ENCODE measurements at places on chromosomes 7 and 10.
A peak's percentile ranks its signal among the peaks of the same experiment; 100 is the strongest.

DNA sequence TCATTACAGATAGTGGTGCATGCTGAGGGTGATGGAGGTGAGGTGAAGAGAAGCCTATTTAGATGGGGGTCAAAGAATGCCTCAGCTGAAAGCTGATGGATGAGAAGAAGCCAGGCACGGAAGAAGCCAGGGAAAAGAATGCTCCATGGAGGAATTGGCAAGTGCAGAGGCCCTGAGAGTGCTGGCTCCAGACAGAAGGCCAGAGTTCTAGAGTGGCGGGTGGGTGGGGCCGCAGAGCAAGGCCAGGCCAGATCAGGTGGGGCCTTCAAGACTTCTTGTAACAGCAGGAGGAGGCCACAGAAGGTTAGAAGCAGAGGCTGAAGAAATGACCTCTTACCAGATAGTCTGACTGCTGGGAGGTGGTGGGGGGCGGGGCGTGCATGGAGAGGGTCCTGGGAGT is 7.3 kb downstream of the EEPD1 start:
- H3K4me1 ChIP-seq: peaks cover 48% of the 10 kb centered on the region
- H3K27ac ChIP-seq: no peak overlapping the region
- DNase-seq: no peak
- no peaks in the 10 kb centered on the region for H3K27me3 ChIP-seq
- no peak overlapping the region for H3K4me3 ChIP-seq

DNA sequence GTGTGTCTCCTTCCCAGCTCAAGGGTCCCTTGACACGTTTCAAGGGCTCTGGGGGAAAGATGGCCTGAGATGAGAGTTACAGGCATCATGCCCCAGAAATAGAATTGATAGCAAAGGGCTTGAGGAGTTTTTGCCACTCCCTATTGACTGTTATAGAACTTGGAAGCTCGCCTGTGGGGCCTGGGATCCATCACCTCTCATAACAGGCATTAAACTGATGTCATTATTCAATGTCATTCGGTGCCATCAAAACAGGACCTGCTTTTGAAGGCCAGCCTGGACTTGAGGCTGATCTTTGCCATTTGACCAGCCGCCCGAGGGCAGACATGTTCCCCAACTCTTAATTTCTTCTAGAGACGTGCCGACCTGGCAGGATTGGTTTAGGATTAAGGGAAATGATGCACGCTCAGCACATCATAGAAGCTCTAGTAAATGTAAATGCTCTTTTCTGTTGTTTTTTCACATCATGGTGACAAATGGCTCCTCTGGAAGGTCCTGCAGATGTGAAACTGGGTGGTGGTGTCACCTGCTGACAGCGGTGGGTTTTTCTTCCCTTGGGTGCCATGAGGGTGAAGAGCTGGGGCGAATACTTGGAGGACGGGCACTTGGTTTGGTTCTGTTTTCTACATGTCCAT is 16.7 kb upstream of the KLF6 start:
- H3K4me1 ChIP-seq: peaks cover 46% of the 10 kb centered on the region
- peak overlapping the region; percentile 76 for H3K27ac ChIP-seq
- no peaks in the 10 kb centered on the region for H3K27me3 ChIP-seq
- no peaks in the 10 kb centered on the region for H3K36me3 ChIP-seq

DNA sequence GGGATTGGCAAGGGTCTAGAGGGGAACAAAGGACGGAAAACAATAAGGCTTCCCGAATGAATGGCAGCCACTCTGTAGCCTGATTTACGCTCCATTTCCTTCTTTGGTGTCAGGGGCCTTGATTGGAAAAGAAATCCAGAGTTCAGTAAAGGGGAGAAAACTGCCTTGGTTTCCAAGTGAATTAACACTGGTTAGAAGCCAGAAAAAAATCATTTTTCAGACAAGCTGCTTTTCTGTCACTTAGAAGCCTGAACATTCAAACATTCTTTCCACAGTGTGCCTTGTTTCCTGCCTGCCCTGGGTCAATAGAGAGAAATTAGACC is 283 bp upstream of the TRDMT1 start:
- H3K4me3 ChIP-seq: peak overlapping the region; percentile 91
- DNase-seq: no peak
- peaks cover 32% of the 10 kb centered on the region for H3K4me1 ChIP-seq
- H3K27ac ChIP-seq: peak overlapping the region; percentile 81

GRCh38 chr7:11376529-11376928 is 402.9 kb downstream of the PHF14 start:
- H3K27ac ChIP-seq: no peak overlapping the region
- H3K36me3 ChIP-seq: no peaks in the 10 kb centered on the region
- no peak for DNase-seq
- H3K4me1 ChIP-seq: no peaks in the 10 kb centered on the region
- no peaks in the 10 kb centered on the region for H3K27me3 ChIP-seq
- H3K4me3 ChIP-seq: no peak overlapping the region

GRCh38 chr7:28955356-28955717 is 2.8 kb downstream of the TRIL start:
- peaks cover 60% of the 10 kb centered on the region for H3K27me3 ChIP-seq
- H3K36me3 ChIP-seq: no peaks in the 10 kb centered on the region
- H3K4me3 ChIP-seq: peak overlapping the region; percentile 56
- peaks cover 12% of the 10 kb centered on the region for H3K4me1 ChIP-seq

- H3K27ac ChIP-seq: no peak overlapping the region
- H3K27me3 ChIP-seq: no peaks in the 10 kb centered on the region
Measured at GRCh38 chr7:5500777-5501350, 77.2 kb upstream of the TNRC18 start.

GRCh38 chr10:49161411-49161997 is 26.7 kb downstream of the TMEM273 start:
- H3K4me1 ChIP-seq: no peaks in the 10 kb centered on the region
- H3K27me3 ChIP-seq: no peaks in the 10 kb centered on the region
- H3K4me3 ChIP-seq: no peak overlapping the region
- no peak overlapping the region for H3K27ac ChIP-seq
- DNase-seq: no peak
- H3K36me3 ChIP-seq: no peaks in the 10 kb centered on the region

DNA sequence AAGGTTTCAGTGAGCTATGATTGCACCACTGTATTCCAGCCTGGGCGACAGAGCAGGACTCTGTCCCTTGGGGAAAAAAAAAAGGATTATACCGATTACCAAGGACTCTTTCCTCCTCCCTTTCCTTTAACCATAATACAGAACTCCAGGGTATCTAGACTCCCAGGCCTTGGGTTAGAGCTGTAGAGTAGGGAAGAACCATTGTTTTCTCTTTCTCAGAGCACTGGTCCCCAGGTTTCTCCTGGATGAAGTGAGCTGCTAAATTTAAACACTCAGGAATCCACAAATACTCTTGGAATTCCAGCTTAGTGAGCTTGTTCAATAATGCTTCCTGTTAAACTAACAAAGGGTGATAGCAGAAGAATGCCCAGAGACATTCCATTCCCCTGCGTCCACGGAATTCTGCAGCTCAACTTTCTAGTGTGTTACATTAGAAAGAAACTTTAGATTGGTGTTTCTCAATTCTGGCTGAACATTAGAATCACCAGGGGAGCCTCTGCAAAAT is 14.6 kb upstream of the RPEL1 start:
- peak overlapping the region; percentile 68 for H3K27ac ChIP-seq
- no peak overlapping the region for H3K4me3 ChIP-seq
- peaks cover 7% of the 10 kb centered on the region for H3K4me1 ChIP-seq
- DNase-seq: peak; percentile 22

- peaks cover 61% of the 10 kb centered on the region for H3K27me3 ChIP-seq
- H3K4me1 ChIP-seq: no peaks in the 10 kb centered on the region
- DNase-seq: no peak
Measured at GRCh38 chr7:1392556-1392955, 66.7 kb downstream of the MICALL2 start.

DNA sequence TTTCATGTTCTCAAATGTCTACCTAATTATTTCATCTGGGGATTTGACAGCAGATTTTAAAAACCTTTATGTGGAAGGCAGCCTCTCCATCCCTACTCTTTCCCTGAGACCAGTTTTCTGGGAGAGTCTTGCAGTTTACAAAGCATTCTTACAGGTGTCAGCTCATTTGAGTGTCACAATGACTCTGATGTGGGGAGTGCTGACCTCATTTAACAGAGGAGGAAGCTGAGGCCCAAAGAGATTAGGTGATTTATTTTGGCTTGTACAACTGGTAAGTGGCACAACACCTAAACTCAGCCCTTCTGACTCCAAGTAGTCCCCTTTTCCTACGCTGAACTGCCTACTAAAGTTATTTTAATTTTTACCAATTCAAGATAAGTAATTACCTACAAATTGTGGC is 33.3 kb upstream of the MAT1A start:
- no peak overlapping the region for H3K27ac ChIP-seq
- no peaks in the 10 kb centered on the region for H3K27me3 ChIP-seq
- no peak for DNase-seq
- no peaks in the 10 kb centered on the region for H3K4me1 ChIP-seq
- H3K36me3 ChIP-seq: no peaks in the 10 kb centered on the region

DNA sequence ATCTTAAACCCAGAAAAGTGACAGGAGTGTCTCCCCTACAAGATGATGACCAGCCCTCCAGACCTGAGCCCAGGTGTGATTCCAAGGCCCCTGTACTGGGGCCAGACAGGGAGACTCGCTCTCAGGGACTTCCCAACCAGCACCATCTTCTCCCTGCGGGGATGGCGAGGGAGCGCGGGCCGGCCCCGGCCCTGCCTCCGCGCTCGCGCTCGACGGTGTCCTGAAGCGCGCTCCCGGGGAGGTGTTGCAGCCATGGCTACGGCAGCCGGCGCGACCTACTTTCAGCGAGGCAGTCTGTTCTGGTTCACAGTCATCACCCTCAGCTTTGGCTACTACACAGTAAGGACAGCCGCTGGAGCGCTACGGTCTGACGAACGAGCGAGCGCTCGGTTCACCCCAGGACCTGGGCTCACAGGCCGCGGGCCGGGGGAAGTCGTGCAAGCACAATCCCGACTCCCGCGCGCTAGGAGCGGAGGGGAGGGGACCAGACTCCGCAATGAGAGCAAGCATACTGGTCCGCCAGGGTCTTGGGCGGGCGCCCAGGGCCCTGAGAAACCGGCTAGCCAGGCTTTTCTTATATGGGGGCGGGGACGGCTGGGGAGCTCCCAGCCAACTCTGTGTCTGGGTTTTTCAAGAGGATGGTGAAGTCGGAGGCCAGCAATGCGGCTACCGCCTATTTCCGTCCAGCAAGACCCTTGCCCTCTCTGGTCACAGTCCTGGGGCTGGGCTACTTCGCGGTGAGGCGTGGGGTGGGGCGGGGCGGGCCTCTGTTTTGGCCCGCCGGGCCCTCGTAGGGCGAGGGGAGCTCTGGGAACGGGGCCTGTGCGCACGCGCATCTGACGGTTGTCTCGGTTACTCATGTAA is at the start of gene TMEM254:
Gene TMEM254 (plus strand): TSS at position 218 of the 864 bp plus-strand sequence. CDS start 35 bp downstream, at position 253.
- peak within 1 kb of the TSS; percentile 96 for H3K4me3 ChIP-seq
- no peaks in the 10 kb centered on the region for H3K27me3 ChIP-seq
- peak; percentile 95 for DNase-seq
- peaks cover 2% of the 10 kb centered on the region for H3K36me3 ChIP-seq

DNA sequence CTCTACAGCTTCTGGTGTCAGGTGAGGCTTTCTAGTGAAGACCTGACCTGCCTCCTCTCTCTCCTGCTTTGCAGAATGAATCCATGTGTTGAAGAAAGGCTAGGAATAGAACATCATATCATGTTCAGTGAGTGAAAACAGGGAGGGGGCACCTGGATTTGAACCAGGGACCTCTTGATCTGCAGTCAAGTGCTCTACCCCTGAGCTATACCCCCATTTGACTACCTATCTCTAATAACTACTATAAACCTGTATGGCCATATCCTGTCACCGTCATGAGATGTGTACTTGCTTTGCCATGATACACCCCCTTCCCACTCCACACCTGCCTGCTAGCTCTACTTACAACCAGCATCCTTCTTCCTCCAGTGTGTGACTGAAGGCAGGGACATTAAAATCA is 91.3 kb upstream of the ZNF746 start:
- no peaks in the 10 kb centered on the region for H3K4me1 ChIP-seq
- no peak overlapping the region for H3K27ac ChIP-seq
- peaks cover 93% of the 10 kb centered on the region for H3K36me3 ChIP-seq

DNA sequence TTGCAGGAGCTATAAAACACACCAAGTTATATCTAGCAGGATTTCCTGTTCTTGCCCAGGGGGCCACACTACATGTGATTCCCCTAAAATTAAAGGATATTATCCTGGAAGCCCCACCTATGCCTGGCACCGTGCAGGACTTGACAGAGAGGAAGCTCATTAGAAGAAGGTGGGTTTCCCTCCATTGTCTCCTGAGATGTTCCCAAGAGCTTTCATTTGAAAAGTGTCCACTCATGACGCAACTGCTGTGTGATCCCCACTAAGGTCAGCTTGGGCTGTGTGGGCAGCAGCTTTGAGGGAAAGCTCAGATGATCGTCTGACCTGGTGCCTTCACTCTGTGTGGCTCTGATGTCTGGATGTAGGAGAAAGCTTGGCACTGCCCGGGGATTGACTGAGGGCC is 53.5 kb downstream of the RAMP3 start:
- H3K36me3 ChIP-seq: no peaks in the 10 kb centered on the region
- H3K4me3 ChIP-seq: no peak overlapping the region
- no peak for DNase-seq
- peaks cover 8% of the 10 kb centered on the region for H3K4me1 ChIP-seq
- H3K27ac ChIP-seq: peak overlapping the region; percentile 60
- peaks cover 21% of the 10 kb centered on the region for H3K27me3 ChIP-seq

DNA sequence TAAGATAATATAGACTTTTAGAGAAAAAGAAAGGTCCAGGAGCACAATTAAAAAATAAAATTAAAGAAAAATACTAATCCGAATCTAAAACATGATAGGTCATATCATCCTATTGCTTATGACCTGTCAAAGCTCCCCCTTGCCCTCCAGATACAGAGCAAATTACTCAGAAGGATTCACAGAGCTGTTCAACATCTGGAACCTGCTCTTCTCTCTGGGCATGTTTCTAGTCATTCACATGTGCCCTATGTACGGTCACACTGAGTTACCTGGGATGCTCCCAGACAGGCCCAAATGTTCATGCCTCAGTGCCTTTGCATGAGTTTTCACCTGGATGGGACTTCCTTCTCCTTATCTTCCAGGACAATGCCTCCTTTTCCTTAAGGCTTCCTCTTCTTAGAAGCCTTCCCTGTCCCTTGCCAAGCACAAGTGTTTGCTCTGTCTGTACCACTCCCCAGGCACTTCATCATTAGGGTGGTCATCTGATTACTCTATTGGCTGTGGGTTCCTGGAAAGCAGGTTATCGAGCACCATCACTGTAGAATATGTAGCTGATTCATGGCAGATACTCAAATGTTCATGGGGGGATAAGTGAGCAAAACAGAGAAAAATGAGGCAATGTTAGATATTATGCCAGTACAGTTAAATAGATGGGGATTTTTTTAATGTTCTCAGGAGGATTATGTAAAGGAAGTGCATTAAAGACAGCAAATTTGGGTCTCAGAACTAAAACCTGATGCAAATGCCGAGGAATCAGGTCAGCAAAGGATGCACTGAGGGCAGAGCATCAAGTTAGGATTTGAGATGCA is 12.0 kb upstream of the AOAH start:
- H3K4me1 ChIP-seq: no peaks in the 10 kb centered on the region
- no peak overlapping the region for H3K4me3 ChIP-seq
- no peak overlapping the region for H3K27ac ChIP-seq
- H3K36me3 ChIP-seq: no peaks in the 10 kb centered on the region
- H3K27me3 ChIP-seq: no peaks in the 10 kb centered on the region

GRCh38 chr7:7595451-7595850 is 28.8 kb downstream of the MIOS start:
- peaks cover 7% of the 10 kb centered on the region for H3K36me3 ChIP-seq
- H3K27me3 ChIP-seq: no peaks in the 10 kb centered on the region
- no peak for DNase-seq
- no peaks in the 10 kb centered on the region for H3K4me1 ChIP-seq

GRCh38 chr7:100478958-100479660 is at the start of gene TSC22D4:
TSS of gene TSC22D4 (minus strand) at chr7:100479214. CDS start at chr7:100478038, 1,176 bp downstream.
- H3K27ac ChIP-seq: peak within 1 kb of the TSS; percentile 97
- DNase-seq: peak; percentile 95
- no peaks in the 10 kb centered on the region for H3K27me3 ChIP-seq
- H3K4me1 ChIP-seq: peaks cover 36% of the 10 kb centered on the region

GRCh38 chr10:11934262-11934661 is 108.3 kb downstream of the UPF2 start:
- no peak overlapping the region for H3K4me3 ChIP-seq
- no peak for DNase-seq
- H3K4me1 ChIP-seq: no peaks in the 10 kb centered on the region
- H3K36me3 ChIP-seq: peaks cover 99% of the 10 kb centered on the region
- no peaks in the 10 kb centered on the region for H3K27me3 ChIP-seq
- no peak overlapping the region for H3K27ac ChIP-seq

Data from heart right ventricle (tissue), 16 donors.